Gastrocnemius medialis (tissue), 4 donors: ENCODE measurements at places on chromosomes 2 and 18.
A peak's percentile ranks its signal among the peaks of the same experiment; 100 is the strongest.

GRCh38 chr2:233658610-233659009 lies 13.1 kb upstream of the UGT1A9 start:
- DNase-seq: no peak

DNA sequence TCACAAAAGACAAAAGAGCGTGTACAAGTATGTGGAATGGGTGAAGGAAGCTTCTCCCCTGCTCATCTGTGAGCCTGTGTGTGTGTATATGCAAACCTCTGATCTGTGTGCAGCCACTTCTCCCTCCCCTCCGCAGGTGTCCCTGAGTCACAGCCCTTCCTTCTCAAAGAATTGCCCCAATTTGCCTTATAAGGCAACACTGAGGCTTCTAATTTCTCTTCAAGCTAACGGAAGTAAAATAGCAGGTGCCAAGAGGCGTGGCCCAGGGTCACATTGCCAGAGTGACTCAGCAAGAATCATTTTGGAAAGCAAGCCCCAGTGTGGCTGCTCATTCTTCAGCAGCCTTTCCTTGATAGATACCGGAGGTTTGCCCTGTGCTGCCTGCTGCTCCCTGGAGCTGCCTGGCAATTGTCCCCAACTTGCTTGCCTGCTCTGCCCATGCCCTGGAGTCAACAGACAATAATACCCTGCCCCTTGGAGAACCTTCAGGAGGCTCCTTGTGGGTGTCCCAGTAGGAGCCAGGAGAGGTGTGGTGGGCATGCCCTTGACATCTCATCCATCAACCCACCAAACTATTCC lies 37.3 kb upstream of the BMP10 start:
- DNase-seq: no peak

DNA sequence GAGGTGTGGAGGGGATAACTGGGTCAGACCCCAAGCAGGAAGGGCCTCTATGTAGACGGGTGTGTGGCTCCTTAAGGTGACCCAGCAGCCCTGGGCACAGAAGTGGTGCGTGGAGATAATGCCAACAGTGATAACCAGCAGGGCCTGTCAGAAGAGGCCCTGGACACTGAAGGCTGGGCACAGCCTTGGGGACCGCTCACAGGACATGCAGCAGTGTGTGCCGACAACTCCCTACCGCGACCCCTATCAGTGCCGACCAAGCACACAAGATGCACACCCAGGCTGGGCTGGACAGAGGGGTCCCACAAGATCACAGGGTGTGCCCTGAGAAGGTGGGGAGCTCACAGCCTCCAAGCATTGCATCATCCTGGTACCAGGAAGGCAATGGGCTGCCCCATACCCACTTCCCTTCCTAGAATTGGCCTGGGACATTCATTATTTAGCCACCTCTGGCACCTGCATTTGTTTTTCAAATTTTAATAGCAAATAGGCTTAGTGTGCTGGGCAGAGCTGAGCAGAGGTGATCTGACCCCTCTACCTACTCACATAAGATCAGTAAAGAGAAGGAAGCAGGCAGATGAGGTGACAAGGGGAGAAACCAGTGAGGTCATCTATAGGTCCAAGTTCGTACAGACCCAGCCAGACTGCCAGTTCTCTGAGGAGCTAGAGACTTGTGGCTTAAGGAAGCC lies 55.2 kb downstream of the BCL11A start:
- DNase-seq: no peak

DNA sequence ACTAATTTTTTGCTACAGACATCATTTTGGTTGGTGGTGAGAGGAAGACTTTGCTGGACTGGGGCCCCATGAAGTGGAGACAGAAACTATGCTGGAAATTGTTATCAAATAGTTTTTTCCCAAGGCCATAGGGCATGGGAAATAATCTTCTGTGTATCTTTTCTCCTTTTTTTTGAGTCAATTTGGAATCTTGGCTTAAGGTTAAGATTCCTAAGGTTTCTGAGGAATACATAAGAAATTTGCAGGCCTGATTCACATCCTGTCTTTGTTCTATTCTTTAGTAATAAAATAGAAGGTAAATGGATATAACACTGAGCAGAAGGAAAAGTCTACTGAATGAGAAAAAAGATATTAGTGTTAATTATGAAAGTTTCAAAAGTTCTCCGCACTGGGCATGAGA lies 16.6 kb downstream of the SMC6 start:
- DNase-seq: no peak

GRCh38 chr2:141020346-141020745 lies 1110.5 kb downstream of the LRP1B start:
- DNase-seq: no peak

- DNase-seq: no peak
These were observed 12.7 kb downstream of the ZNF24 start for GRCh38 chr18:35331367-35332087.

DNA sequence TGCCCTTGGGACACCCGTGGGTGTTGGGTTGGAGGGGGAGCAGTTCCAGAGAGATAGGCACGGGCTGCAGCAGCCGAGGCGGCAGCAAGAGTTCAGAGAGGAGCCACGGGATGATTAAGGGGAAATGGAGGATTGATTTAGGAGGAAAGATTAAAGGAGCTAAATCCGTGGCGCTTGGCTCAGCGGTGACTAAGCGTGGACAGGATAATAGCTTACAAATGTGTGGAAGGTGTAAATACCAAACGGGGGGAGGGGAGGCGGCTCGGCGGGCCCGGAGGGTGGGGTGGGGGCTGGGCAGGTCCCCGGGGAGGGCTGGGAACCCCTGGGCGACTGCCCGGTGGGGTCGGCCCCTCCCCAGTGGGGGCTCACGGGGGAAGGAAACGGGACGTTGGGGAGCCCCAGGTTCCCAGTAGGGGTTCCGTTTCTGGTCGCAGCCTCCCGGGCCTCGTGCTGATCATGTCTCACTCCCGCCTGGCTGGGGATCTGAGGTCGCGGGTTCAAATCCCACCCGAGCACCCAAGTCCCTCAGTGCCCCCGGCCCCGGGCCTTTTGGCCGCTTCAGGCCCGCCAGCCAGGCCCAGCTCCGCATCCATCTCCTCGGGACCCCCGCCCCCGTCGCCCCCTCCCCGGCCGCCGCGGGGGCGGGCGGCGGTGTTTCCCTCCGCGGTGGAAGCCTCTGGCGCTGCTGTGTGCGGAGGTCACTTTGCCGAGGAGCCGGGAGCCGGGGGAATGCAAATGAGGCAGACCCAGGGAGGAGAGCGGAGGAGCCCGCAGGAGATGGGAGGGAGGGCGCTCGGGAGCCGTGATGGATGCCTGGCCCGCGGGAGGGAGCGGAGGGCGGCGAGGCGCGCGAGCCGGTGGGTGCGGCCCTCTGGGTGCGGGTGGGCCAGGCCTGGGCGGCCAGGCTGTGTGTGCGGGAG lies 8.1 kb downstream of the ASIC4 start:
- no peak for DNase-seq

DNA sequence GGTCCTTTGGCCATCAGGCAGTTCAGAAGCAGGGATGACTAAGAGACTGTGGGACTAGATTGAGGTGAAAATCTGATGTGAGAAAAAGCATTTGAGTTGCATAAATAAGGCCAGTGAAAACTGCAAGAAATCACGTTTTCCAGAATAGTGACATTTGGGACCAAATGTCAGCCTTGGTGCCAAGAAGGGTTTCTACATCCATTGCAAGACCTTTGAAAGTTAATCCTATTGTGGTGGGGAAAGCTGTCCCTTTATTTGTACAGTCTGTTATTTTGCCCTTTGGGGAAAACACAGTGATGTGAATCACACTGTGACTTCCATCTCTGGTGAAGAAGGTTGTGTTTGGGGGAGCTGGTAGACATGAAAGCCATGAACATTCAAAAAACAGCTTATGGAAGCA lies 153.5 kb upstream of the SIX2 start:
- DNase-seq: no peak

GRCh38 chr18:1663879-1664705 lies 759.4 kb downstream of the ADCYAP1 start:
- DNase-seq: peak; percentile 14

DNA sequence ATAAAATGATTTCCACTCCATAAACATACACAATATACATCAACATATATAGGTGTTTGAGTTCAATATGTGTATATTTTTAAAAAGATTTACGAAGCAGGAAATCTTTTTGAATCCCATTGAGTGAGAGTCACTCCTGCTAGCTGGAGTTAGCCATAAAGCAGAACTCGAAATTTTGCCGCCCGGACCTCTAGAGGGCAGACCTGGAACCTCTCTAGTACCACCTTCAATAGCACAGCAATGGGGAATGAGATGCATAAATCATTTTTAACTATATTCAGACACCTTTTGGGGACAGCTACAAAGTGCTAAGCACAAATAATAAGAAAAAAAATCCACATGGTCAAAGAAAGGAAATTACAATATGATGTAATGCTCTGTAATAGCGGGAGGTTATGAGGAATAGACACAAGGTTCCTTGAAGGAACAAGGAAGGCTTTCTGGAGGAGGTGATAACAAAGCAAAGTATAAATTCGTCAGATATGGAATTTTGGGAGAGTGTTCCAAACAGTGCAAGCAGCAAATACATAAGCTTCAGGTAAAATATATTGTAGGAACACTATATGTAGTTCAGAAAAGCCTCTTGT lies 533.4 kb downstream of the ERBB4 start:
- DNase-seq: no peak

GRCh38 chr2:213034585-213034984 lies 116.8 kb downstream of the IKZF2 start:
- no peak for DNase-seq

DNA sequence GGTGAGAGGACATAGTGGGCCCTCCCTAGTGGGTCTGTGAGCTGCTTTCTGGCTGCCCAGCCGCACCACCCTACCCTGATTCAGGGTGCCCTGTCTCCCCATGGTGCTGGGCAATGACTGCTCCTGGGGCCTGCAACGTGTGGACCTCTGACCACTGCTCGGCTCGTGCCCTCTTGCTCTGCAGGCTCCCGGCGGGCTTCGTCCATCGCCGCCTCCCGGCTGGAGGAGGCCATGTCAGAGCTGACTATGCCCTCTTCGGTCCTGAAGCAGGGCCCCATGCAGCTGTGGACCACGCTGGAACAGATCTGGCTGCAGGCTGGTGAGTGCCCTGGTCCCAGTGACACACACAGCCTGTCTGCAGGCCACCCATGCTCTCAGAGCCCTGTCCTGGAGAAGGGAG lies 103.5 kb downstream of the STPG4 start:
- no peak for DNase-seq

- no peak for DNase-seq
These were observed 5.3 kb upstream of the ORC2 start for GRCh38 chr2:200968735-200969134.
